Stromal cell of bone marrow (primary cell): ENCODE measurements at places on chromosomes 2 and 18.

DNA sequence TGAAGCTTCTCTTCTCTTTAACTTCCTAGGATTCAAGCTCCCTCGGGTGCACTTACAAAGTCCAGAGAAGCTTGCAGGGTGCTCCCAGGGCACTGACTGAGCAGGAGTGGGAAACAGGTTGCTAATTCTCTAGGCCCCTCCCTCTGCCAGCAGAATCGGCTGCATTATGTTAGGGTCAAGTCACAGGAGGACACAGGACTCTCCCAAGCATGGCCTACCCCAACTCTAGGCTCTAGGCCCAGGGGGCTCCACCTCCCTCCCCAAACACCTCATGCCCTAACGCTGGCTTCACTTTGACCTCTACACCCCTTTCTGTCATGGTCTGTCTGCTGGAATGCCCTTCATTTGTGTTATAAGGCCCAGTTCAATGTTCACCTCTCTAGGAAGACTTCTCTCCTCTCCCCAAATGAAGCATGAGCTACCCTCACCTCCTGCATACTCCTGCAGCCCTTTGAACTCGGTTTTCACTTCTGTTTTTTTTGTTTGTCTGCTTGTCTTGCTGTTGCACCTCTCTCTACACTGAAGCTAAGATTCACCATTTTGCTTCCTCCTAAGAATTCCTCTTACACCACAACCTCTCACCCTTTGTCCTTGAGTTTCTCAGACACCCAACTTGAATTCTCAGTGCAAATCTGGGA lies 521.8 kb upstream of the ID2 start:
- no peak for DNase-seq

DNA sequence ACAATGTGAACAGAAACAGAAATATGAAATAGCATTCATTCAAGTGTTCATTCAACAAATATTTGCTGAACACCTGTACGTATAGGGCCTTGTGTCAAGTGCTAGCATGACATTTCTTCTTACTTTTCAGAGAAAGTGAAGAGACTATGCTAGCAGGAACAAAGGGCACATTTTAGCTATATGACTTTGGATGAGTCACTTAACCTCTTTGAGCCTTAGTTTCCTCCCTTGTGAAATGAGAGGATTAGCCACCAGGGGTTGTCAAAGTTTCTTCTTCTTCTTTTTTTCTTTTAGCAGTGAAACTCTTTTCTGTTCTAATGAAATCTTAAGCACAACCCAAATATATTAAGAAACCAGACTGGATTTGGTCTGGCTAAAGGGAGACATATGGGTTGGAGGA lies 53.1 kb downstream of the FIGN start:
- DNase-seq: peak; percentile 29

GRCh38 chr2:127541809-127542208 lies 6.3 kb downstream of the MYO7B start:
- no peak for DNase-seq

DNA sequence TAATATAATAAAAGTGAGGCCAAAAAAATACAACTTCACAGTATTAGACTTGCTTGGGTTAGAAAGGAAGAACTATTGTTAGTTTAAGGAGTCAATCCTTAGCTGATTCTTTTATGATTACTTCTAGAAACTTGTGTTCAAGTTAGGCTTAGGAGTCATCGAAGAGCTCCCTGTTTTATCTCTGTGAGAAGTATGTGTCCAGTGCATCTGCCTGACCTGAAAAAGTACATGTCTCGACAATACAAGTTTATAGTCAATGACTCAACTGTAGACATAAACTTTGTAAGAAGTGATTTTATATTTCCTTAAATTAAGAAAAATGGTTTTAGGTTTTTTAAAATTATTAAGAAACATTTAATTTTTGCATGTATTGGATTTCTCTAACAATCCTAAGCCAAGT lies 571.2 kb downstream of the ZEB2 start:
- no peak for DNase-seq

DNA sequence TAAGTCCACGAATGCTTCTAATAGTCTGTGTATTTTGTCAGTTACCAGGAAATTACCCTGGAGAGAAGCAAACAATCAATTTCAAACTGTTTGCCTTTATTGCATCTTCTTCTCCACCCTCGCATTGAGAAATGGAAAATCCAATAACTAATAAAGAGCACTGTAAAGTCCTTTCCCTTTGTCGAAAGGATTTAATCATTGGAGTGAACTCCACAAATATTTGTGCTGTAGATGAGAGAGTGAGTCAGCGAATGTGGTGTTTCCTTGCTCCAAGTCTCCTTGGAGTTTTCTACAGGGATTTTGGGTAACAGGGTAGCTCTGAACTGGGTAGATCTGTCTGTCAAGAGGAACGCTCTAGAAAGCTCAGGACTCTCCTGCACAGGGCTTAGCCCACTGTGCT lies 240.2 kb downstream of the KCNS3 start:
- DNase-seq: peak; percentile 72

- DNase-seq: no peak
Measured at GRCh38 chr2:226647621-226648518, 151.8 kb downstream of the IRS1 start.
